ENCODE measurements at places on chromosomes 13 and 19.

- no peak for DNase-seq
These were observed 11.0 kb downstream of the XAB2 start for GRCh38 chr19:7618348-7618747.

DNA sequence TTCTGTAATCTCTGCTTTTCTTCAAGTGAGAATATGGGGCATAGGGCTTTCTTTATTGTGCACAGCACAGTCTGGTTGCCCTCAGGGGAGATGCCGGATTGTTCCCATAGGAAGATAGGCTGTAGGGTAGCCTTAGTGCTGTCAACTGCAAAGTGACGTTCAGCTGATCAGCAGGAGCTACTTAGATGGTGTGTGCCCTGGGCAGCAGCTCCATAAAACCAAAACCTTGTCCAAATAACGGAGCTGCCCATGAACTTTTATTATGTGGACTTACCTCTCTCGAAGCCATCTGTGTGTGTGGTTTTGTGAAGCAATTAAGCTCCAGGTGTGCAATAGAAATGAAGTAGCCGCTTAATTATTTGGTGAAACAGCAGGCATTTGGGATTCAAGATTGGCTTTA is 120.0 kb upstream of the RNF113B start:
- no peak for DNase-seq

DNA sequence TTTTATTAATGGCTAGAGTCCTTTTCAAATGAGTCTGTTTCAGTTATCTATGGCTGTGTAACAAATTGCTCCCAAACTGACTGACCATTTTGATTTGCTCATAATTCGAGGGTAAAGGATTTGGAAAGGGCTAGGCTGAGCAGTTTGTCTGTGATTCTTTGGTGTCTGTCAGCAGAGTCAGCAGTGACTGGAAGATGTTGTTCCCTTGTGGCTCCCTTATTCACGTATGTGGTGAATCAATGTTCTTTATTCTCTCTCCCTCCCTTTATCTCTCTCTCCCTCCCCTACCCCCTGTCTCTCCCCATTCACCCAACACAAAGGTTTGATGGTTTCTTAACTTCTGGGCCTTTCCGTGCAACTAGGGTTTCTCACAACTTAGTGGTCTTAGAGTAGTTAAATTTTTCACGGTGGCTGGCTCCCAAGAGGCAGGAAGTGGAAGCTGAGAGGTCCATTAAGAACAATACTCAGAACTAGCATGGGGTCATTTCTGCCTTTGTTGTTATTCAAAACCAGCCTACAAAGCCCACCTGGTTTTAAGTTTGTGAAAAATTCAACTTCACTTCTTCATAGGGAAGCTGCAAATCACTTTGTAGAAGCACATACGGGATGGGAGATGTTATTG is 772.5 kb upstream of the SLITRK1 start:
- no peak for DNase-seq

DNA sequence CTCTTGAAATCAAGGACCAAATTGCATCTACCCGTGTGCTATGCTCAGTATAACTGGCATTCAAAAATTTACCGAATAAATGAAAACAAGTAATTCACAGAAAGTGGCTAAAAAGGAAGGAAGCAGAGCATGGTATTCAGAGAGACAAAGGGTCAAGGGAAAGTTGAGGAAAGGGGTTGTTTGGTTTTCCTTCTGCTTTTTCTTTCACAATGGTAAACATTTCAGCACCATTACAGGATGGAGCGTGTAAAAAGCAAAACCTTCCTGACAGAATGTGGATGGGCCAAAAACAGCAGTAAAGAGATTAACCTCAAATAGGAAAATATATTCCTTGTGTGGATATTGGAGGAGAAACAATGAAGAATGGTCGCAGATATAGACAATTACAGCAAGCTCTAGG is 14.8 kb downstream of the DIAPH3 start:
- no peak for DNase-seq

- no peak for DNase-seq
These were observed 402.4 kb downstream of the DLEU7 start for GRCh38 chr13:50441130-50441529.

- no peak for DNase-seq
These were observed 5.6 kb downstream of the RPL36 start for GRCh38 chr19:5695649-5696195.

GRCh38 chr19:58183817-58184215 is 955 bp downstream of the ZNF274 start:
- DNase-seq: no peak

GRCh38 chr13:30321256-30321655 is 13.9 kb upstream of the KATNAL1 start:
- no peak for DNase-seq

DNA sequence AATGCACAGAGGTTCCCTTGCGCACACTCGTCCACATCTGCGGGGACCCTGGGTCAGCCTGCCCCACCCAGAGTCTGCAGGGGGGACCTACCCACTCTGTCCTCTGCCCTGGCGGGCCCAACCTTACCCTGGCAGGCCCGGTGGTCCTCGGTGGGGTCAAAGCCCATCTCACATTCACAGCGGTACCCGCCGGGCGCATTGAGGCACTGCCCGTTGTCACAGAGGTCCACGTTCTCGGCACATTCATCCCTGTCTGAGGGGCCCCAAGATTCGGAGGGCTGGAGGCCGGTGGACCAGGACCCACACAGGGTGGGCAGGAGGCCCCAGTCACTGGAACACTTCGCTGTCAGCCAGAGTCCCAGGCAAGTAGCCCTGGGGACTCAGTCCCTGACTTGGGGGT is 38.5 kb downstream of the FBN3 start:
- DNase-seq: no peak

DNA sequence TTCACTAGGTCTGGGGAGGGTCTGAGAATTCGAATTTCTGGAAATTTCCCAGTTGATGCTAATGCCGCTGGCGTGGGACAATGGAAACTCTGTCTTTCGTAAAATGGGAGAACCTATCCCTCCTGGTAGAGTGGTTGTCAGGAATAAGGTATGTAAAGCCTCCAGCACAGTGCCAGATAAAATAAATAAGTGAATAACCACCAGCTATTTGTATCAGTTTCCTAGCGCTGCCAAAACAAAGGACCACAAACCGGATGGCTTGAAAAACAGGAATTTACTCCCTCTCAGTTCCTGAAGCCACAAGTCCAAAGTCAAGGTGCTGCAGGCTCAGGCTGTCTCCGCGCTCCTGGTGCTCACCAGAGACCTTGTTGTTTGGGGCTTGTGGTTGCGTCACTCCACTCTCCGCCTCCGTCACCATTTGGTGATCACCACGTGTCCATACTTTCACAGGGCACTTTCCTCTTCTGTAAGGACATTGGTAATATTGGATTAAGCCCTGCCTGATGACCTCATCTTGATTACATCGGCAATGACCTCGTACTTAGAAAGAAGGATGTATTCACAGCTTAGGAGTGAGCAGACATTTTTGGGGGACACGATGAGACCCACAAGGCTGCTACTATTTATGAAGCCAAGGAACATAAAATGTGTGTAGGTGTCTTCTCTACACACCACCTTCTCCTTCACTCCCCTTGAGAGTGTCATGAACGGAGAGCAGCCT is 428.5 kb downstream of the IRS2 start:
- no peak for DNase-seq

DNA sequence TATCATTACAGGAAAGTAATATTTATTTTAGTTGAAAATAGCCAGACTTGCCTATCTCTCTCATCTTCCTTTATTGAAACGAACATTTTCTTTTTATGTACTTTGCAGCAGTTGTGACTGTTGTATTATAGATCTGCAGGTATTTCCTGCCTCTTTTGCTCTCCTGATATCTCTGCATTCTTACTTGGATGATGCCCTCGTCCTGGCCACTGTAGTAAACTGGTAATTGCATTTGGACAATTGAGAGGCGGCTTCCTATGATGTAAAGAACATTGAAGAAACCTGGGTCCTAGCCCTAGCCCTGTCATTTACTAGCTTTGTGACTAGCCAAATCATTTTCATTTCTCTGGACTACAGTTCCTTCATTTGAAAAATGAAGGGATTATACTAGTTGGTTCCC is 6.4 kb downstream of the ARHGAP35 start:
- DNase-seq: no peak

DNA sequence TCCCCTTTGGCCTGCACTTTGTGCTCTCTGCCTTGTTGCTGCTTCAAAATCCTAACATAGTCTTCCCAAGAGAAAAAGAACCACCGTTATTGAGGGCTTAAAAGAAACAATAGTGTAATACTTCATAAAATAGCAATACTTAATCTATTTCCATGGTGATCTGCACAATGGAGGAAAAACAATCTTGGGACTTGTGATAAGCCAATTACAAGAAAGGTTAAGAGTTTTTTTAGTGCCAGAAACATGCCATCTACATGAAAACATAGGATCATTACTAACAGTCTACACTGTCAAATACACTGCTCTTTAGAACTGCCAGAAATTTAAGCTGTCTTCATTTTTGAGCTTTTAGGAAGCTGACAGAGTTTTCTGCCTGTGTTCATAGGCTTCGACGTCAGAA is 54.1 kb upstream of the MAB21L1 start:
- no peak for DNase-seq

GRCh38 chr13:111079375-111079774 is 35.7 kb upstream of the ARHGEF7 start:
- no peak for DNase-seq

Measured in NCI-H1436 treated with DMSO at 0.1 percent for 48 hours (cell line).